ENCODE measurements at places on chromosomes 2 and 18.

DNA sequence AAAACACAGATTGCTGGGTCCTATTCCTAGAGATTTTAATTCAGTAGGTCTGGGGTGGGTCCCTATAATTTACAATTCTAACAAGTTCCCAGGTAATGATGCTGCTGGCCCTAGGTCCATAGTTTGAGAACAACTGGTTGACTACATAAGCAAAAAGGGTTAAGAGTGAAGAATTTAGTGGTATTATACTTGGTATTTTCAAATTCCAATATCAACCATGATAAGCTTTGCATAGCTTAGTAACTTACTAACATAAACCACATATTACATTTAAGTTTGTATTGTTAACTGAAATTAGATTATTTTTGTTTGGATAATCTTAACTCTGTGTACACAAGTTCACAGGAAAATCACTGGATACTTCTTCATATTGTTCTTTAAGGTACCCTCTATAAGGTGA is 862.9 kb upstream of the ACVR2A start:
- DNase-seq, result no peak

DNA sequence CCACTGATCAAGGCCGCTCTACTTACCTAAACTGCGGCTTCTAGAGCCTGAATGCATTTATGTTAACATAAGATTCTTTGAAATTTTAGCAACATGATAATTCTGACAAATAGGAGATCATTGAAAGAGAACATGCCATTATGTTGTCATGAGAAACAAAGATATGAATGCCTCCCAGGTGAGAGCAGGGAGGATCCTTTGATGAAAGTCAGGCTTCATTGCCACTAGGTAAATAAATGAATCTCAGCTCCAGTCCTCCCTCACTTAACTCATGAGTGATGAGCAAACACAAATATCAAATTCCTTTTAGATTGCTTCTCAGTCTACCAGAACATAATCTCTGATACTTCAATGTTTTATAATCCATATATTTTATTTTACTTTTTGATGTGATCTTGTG is 463.2 kb upstream of the CDH7 start:
- DNase-seq, result no peak

- DNase-seq, result no peak
Observed at GRCh38 chr2:7070483-7070882, 153.3 kb downstream of the RNF144A start.

GRCh38 chr18:57705011-57705410 is 83.4 kb upstream of the NARS1 start:
- no peak for DNase-seq

DNA sequence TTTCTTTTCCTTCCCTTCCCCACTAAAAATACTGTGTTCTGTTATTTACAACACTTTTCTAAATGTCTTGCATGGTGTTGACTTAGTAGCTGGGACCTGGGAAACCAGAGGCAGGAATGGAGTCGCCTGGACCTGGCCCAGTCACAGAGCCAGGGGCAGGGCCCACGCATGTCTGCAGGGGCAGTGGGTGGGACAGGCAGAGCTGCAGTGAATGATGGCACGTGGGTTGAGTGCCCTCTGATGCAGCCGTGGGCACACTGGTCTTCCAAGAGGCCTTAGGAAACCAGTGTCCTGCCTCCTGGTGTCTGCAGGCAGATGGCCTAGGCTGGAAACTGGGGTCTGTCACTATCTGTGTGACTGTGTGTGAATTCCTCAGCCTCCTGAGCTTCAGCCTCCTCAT is 46.8 kb downstream of the ARHGEF4 start:
- no peak for DNase-seq

GRCh38 chr2:69244882-69245281 is 142.1 kb downstream of the GFPT1 start:
- no peak for DNase-seq

- DNase-seq, result no peak
Observed at GRCh38 chr2:42618116-42618515, 49.7 kb downstream of the MTA3 start.

- no peak for DNase-seq
Observed at GRCh38 chr2:27509326-27509725, 12.7 kb downstream of the GCKR start.

GRCh38 chr18:13159579-13159978 is 59.0 kb upstream of the LDLRAD4 start:
- DNase-seq, result peak; percentile 35

- DNase-seq, result no peak
Observed at GRCh38 chr18:5601188-5601624, 57.4 kb upstream of the EPB41L3 start.

- peak; percentile 20 for DNase-seq
Observed at GRCh38 chr2:29753671-29754444, 167.5 kb downstream of the ALK start.

DNA sequence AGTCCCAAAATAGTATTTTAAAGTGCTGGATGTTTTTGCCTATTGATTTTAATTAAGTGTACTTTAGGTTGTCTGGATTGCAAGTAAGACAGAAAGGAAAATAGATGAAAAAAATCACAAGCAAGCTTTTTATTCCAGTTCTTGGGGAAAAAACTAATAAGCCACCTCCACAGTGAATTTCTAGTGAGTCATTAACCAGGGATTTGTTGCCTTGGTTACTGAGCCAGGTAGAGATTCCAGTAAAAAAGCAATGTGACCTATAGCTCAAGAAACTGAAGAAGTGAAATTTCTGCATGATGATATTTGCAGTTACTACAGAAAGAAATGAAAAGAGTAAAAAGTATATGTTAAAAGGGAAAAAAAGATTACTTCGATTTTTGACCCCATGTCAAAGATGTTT is 160.6 kb downstream of the METTL4 start:
- no peak for DNase-seq

- DNase-seq, result no peak
Observed at GRCh38 chr18:32553640-32554365, 83.1 kb upstream of the GAREM1 start.

- no peak for DNase-seq
Observed at GRCh38 chr18:47179520-47179919, 3.4 kb upstream of the IER3IP1 start.

- no peak for DNase-seq
Observed at GRCh38 chr18:7497081-7497480, 70.0 kb upstream of the PTPRM start.

GRCh38 chr2:4898706-4899105 is 793.5 kb upstream of the SOX11 start:
- DNase-seq, result peak; percentile 35

DNA sequence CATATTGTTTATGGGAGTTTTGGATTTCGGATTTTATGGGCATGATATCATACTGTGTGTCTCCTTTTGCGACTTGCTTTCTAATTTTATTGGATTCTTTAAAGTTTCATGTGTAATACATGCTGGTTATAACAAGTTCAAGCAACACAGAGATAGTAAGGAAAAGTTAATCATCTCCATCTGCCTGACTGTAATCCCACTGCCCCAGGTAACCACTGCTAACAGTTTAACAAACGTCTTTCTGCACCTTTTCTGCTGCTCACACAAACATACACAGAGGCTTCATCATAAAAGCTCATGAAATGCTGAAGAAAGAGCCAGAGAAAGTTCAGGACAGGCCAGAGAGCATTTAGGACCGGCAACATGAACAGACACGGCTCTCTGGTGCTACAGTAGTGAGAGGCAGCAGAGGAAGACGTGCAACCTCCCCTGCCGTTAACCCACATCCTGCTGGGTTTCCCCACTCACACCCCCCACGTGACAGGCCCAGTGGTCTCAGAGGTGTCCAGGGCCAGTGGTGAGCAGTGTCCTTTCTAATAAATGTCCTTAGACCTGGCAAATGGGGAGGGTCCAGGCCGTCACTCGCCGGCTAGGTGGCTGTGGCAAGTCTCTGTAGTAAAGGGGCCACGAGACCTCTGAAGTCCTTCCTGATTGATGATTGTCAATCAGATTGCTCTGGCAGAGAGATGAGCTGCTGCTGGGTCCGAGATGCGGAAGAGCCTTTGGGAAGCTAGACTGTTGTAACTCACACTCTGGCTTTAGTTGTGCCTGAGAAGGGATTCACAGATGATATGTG is 43.0 kb upstream of the SLC1A4 start:
- no peak for DNase-seq

DNA sequence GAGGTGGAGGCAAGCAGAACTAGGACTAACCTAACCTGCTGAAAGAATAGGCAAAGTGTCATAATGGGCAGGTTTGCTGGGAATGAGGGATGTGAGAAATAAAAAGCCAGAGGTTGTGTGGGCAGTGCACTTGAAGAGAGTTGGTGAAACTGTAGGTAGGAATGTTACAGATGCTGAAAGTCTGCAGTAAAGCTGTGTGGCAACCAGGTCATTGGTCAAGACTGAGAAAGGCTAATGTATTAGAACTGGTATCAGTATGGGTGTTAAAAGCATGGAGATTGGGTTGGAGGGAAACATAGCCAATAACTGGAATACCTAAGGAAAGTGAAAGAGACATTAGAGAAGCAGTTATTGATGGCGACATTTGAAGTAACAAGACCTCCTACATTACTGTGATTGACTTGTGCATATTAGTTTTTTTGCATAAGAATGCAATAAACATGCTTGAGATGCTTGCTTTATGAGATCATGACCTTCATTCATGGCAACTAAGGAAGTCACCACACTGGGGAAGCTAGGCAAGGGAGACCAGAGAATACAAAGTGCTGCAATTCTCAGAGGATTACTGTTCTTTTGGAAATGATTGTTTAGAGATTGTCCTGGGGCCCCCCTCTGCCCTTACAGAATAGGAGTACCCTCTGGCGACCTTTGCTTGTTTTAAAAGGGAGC is 11.8 kb downstream of the GULP1 start:
- DNase-seq, result no peak

DNA sequence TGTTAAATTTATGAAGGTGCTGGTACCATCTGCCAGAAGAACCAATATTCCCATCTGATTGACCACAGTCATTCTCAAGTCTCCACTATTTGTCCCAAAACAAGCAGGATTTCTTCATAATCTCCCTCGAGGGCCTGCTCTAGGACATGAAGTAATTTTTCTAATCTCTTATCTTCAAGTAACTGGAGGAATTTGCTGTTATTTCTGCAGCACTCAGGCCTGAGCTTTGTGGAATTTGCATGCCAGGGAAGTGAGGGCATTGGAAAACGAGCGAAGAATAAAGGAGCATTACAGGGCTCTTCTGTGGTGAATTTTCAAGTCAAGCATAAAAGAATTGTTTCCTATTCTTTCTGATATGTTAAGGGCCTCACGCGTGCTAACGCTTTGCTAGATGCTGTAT is 161.2 kb upstream of the EPAS1 start:
- peak; percentile 78 for DNase-seq

All from non-pigmented ciliary epithelial cell (primary cell).